Stimulated activated CD4-positive, alpha-beta T cell treated with anti-CD3 and anti-CD28 coated beads, TNF-alpha, amount 100 ng/mL, for 48 hours (primary cell): ENCODE measurements at places on chromosomes 7 and 10.

DNA sequence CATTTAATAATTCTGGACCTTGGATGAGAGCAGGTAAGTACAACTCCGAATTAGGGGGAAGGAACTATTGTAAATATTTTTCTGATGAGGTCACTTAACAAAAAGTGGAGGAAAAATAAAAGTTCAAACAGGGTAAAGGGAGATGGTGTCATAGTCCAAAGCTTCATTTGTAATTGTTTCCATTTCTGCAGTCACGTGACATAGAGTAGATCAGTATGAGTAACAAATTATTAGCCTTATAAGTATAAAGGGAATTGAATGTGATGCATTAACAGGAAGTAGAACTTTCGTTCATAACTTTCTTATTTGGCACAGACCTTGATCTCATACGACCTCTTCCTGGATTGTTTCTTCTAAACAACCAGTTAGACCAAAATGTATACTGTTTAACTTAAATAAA is 347.2 kb upstream of the TPK1 start:
- no peak for DNase-seq

DNA sequence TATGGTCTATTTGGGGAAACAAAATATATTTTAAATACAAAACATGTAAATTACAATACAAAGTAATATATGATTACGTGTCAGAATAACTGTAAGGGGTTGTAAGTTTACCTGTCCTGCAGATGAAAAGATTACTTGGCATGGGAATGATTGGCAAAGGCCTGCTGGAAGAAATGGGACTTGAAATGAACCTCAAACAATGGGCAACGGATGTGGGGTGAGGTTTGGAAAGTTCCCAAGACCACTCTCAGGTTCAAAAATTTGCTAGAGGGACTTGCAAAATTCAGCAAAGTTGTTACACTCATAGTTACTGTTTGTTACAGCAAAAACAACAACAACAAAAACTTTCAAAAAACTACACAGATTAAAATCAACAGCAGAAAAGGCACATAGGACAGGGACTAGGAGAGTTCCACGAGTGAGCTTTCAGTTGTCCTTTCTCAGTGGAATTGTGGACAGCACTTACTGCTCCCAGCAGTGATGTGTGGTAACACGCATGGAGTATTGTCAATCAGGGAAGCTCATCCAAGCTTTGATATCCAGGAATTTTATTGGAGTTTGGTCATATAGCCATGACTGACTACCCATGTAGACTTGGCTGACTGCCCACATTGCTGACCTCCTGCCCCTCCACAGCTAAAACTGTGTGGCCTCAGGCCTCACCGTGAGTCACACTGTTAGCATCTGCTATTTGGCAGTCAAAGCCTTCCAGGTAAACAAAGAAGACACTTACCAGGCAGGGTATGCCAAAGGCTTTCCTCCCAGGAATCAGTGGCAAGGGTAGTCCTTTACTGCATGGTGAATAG is 43.8 kb downstream of the EXOC6 start:
- no peak for DNase-seq

GRCh38 chr7:78195281-78195680 is 396.7 kb downstream of the PHTF2 start:
- no peak for DNase-seq

DNA sequence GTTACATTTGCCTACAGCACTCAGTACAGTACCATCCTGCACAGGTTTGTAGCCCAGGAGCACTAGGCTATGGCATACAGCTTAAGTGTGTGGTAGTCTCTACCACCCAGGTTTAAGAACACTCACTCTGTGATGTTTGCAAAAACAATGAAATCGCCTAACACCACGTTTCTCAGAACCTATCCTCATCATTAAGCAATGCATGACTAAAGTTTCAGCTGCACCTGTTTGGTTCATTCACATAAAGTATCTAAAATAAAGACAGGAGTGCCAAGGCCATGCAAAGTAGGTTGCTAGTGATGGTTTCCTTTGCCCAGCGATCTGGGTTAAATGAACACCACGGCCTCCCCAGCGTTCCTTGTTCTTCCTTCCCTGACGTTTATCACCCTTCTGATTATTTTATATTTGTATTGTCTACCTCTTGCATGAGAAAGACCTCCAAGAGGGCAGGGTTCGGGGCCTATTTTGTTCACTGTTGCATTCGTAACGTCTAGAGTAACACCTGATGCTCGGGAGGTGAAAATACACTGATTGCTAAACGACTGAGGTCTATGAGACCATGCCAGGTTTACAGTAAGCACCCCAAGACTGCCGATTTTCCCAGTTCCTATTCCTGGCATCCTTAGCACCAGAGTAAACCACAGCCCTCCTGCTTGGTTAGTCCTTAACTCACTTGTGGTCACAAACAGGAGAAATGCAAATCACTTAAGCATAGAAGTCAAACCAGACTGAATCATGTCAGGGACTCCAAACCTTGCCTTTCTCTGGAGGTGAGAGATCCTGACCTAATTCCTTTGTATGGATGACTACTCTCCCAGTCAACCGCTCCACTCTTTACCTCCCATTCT is 204.1 kb upstream of the NFE2L3 start:
- no peak for DNase-seq

GRCh38 chr7:84339306-84339705 is 144.7 kb upstream of the SEMA3A start:
- DNase-seq = no peak

DNA sequence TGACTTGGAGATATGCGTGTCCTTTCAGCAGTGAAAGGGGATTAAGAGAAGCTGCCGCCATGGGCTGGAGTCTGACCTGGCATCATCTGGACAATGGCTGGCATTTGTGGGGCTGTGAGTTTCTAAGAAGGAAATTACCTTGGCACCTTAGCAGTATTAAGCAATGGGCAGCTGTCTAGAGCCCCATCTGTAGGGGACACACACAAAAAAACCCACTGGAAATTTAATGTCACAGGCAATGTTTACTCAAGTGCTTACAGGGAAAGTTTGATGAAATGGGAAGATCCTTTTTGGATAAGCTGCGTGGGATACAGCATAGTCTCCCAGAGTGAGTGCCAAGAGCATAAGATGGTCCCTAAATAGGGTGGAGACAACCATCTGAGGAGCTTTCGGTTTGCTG is 25.0 kb downstream of the ADRA2A start:
- DNase-seq = no peak

DNA sequence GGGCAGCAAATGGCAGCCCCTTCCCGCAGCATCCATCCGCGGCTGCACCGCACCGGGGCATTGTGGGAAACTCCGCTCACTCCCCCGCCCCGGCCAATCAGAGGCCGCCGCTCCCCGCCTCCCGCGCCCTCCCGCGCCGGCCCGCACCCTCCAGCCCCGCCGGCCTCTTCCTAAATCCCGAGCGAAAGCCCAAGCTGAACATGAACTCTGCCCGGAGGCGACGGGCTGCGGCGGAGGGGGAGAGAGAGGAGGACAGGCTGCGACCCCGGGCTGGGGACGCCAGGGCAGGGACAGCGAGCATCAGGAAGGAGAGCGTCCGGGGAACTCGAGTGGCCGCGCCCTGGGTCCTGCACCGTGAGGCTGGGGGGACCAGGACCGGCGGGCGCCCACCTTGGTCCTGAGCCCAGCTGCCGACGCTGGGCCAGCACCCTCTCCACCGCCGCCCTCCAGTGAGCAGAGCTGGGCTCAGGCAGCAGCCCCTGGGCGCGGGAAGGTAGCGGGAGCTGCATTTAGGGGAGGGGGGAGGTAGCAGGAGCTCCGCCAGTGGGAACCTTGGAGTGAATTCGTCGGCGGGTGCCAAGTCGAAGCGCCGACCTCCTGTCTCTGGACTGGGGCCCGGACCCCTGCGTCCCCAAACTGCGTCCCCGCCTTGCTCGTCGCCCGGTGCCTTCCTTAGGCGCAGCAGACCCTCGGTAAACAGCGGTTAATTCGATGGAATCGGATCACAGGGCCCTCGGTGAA is at the start of gene DGKI:
TSS of gene DGKI (minus strand) at position 148 of the 741 bp plus-strand sequence.
- DNase-seq = no peak

DNA sequence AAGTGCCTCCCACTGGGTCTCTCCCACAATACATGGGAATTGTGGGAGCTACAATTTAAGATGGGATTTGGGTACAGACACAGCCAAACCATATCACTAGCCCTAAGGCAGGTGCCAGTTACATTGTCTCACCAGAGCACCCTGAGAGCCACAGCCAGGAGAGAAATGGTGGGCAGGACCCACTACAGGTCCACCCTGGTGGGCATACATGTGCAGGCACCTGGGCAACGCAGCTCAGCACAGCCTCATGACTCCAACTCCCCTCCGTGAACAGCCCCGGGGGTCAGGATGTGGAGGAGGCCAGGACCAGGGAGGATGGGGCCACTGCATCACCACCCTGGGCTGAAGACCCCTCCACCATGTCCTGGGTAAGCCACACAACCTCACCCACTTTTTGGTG is 205.7 kb downstream of the PTPRN2 start:
- no peak for DNase-seq

DNA sequence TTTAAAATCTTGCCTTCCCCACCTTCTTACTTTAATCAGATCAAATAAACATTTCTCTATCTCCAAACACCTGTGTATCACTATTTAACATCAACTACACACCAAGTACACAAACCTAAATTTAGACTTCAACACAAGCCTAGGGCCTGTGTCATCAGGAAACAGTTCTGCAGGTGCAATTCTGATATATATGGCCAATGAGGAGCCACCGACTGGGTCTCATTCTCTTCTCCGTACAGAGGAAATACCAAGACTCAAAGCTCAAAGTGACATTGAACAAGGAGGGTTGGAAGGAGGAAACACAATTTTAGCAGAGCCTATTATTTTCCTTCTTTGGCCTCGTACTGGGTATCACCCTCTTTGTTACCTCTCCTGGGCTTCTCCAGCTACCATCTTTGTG is 152.6 kb upstream of the PRR15 start:
- DNase-seq = no peak

GRCh38 chr10:132423966-132424861 is 27.2 kb downstream of the PWWP2B start:
- no peak for DNase-seq

GRCh38 chr10:21157664-21158063 is 260.6 kb upstream of the NEBL start:
- DNase-seq = no peak

GRCh38 chr7:29194594-29195427 is at the start of gene CHN2:
CHN2 (plus strand) TSS chr7:29194775.
- no peak for DNase-seq

DNA sequence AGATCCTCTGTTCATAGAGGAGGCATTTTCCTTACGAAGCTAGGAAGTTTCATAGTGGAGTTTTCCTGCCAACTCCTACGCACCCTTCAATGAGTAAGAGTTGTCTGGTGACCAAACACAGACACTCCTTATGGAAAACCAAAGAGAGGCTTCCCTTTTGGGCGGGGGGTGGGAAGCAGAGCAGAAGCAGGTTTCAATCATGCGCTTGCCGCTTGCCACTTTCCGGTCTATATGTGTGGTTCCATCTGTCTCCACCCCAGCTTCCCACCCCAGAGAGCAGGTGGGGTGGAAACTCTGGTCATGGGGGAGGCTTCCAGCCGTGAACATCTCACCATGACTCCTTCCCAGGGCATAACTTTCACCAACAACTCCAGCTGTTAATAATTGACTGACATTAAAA is 68.8 kb upstream of the GRB10 start:
- DNase-seq = no peak

DNA sequence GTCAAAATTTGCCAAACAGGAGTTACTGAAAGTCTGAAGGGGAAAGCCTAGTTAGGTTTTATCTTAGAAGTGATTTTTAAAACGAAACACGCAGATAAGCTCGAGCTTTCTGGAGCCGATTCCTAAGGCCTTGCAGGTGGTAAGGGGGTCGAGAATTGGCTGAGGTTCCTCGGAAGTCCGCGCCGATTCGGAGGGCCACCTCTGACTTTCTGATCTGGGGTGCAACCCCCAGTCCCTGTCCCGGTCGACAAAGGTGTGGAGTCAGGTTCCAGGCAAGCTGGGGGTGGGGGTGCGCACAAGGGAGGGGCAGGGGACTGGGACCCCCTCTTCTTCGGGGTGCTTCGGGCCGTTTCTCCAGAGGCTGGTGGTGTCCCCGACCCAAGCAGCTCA is 701 bp upstream of the CUL1 start:
- DNase-seq = no peak

GRCh38 chr7:139430443-139430842 is 53.0 kb downstream of the KLRG2 start:
- no peak for DNase-seq

DNA sequence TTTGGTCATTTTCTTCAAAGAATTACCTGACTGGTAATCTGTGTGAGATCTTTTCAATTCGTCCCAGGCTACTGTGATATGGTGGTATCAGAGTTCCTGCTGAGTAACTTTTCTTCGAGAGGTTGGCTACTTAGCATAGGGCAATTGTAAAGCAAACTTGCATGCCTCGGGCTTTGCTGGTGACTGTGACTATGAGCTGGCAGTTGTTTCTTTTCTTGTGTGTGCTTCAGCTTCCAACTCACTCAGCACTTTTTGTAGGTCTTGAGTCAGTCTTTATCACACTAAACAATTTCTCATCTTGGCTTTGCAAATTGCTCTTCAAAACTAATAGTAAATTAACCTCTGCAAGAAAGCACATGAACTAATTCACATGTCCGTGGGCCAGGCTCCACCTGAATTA is 44.3 kb downstream of the PRR15 start:
- no peak for DNase-seq

DNA sequence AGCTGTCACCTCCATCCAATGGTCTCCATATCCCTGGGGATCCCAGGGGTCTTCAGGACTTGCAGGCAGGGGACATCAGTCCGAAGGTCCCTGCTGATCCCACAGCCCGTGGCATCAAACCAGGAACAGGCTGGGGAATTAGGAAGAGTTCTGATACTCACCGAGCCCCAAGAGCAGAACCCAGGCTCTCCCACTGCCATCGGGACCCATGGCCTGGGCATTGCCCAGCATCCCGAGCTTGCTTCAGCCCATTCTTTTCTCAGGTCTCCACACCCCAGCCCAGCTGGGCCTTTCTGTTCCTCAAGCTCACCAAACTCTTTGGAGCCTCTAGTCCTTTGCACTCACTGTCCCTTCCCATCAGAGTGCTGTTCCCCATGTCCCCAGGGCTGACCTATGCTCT is 280.9 kb downstream of the GRID1 start:
- no peak for DNase-seq

- no peak for DNase-seq
Observed at GRCh38 chr7:33965183-33965744, 59.9 kb downstream of the BMPER start.
